Activated B cell treated with CpG ODN at 0.5 μM for 24 hours (primary cell): ENCODE measurements at places on chromosomes 16 and 17.

GRCh38 chr16:2092866-2093265 lies 42.8 kb downstream of the PKD1 start:
- no peak for DNase-seq

- no peak for DNase-seq
Measured at GRCh38 chr17:81258292-81258691, 19.2 kb downstream of the NDUFAF8 start.

- DNase-seq: no peak
Measured at GRCh38 chr17:2022647-2023240, 2.4 kb downstream of the RTN4RL1 start.

GRCh38 chr16:2296661-2297505 lies 29.0 kb upstream of the RNPS1 start:
- no peak for DNase-seq

DNA sequence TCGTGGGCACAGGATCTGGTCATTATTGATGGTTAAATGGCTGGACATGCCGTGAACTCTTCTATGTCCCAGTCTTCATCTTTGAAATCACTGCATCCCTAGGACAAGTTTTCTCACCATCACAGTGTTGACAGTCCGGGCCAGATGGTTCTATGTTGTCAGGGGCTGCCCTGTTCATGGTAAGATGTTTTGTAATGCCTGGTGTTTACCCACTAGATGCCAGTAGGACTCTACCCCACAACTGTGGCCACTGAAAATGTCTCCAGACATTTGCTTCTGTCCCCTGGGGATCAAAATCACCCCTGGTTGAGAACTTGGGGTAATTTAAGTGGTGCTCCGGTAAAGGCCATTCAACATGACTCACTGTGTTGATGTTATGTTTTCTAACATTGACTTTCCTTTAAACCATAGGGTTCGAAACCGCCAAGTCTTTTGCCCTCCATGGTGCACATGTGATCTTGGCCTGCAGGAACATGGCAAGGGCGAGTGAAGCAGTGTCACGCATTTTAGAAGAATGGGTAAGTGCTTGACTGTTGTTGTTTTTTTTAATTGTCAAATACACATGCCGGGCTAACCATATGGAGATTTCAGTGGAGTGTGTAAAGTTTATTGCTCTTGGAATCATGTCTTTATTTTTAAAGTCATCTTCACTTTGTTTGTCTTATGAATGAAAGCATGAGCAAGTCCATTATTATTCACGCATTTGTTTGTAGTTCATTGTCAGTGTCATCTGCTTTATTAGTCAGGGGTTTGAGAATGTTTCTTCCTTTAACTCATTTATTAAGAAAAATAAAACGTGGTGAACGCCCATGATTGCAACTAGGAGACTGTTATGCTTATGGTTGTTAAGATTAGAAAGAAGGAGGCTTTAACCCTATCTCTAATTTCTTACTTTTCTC lies 64.6 kb downstream of the WWOX start:
- no peak for DNase-seq

DNA sequence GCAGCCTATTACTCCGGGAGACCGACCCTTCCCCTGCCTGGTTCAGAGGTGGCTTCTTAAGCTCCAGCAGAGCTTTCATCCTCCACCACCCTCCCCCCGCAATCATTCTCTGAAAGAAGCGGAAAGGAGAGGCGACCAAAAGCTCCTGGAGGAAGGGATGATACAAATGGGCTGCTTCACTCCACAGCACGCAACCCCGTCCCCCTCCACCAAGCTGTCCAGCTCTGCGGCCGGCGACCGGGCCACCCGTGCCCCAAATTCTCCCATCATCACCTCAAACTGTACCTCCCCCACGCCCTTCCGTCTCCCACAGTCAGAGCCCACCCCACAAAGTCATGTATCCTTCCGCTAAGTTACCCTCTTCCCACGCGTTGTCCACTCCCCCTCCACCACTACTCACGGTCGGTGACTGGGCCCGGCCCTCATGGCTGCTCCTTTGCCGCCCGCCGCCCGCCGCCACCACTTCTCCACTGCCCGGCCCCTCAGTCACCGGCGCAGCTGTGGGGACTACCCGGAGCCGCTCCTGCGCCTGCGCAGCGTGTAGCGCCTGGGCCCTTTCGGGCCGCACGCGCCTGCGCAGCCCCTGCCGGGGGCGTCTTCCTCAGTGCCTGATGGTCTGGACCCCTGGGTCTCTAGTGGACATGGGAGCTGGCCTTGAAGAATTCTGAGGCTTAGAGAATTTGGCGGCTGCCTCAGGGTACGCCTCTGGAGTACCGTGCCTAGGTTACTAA lies at the start of gene FAM222B:
TSS of gene FAM222B (minus strand) at position 509 of the 731 bp plus-strand sequence. CDS start 76,123 bp downstream, outside the sequence.
- peak; percentile 84 for DNase-seq

DNA sequence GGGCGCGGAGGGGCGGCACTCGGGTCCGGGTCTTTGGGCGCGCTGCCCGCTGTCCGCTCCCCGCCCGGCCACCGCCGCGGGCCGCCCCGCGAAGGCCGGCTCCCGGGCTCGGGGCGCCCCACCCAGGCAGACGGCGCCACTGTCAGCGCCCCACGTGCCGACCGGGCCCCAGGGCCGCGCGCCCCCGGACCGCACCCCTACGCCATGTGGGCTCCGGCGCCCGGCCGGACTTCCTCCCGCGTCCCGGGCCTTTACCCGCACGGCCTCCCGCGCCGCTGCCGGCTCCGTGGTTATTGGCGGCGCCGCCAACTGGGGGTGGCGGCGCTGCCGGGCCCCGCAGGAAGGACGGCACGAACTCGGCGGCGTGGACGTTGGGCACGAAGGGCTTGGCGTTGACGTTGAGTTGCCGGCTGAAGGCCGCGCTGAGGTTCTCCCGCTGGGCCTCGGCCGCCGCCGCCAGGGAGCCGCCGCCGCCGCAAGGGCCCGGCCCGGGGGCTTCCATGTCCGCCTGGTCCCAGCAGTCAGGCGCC lies 577 bp downstream of the GSPT1 start:
- DNase-seq: no peak

- no peak for DNase-seq
Measured at GRCh38 chr17:72792771-72793170, 299.7 kb downstream of the SLC39A11 start.

DNA sequence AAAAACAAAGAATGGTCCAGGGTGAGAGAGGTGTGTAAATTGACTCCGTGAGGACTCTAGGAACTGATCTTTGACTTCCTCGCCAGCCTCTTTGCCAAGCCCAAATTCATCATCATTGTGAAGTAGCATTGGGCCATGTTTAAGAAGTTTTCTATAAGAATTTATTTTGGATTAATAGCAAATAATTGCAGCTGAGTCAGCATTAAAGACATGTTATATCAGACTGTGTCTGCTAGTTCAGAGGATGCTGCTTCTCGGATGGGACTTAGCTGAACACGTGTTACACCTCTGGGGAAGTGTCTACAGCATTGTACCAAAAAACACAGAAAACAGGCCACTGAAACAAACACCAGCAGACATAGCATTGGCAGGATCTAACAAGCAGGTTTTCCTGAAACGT lies 366.6 kb downstream of the CDH13 start:
- DNase-seq: no peak

- DNase-seq: no peak
Measured at GRCh38 chr17:6138761-6139446, 68.7 kb downstream of the WSCD1 start.

GRCh38 chr17:78684026-78684425 lies 98.0 kb downstream of the CYTH1 start:
- DNase-seq: no peak

DNA sequence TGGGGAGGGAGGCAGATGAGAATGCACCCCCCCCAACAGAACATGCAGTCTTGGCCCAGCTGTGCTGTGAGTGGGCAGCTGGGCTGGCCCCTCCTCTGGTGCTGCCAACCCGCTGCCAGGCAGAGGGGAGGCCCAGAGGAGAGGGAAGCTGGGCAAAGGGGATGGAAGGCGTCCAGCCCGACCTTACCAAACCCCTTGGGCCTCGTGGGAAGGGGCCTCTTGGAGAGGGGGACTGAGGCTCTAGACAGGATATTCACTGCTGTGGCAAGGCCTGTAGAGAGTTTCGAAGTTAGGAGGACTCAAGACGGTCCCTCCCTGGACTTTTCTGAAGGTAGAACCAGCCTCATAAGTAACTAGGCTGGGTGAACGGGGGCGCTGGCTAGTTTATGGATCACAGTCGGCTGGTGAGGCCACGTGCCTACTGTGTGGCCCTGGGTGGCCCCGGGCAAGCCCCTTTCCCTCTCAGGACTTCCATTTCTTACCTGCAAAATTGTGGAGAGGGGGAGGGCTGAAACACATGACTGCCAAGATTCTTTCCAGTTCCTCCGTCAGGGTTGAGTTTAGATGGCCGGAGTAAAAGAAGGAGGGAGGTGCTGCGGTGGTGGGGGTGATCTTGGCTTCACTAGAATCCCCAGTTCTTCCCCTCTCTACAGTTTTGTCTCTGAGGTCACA lies 857 bp upstream of the STAT5A start:
- DNase-seq: peak; percentile 41

DNA sequence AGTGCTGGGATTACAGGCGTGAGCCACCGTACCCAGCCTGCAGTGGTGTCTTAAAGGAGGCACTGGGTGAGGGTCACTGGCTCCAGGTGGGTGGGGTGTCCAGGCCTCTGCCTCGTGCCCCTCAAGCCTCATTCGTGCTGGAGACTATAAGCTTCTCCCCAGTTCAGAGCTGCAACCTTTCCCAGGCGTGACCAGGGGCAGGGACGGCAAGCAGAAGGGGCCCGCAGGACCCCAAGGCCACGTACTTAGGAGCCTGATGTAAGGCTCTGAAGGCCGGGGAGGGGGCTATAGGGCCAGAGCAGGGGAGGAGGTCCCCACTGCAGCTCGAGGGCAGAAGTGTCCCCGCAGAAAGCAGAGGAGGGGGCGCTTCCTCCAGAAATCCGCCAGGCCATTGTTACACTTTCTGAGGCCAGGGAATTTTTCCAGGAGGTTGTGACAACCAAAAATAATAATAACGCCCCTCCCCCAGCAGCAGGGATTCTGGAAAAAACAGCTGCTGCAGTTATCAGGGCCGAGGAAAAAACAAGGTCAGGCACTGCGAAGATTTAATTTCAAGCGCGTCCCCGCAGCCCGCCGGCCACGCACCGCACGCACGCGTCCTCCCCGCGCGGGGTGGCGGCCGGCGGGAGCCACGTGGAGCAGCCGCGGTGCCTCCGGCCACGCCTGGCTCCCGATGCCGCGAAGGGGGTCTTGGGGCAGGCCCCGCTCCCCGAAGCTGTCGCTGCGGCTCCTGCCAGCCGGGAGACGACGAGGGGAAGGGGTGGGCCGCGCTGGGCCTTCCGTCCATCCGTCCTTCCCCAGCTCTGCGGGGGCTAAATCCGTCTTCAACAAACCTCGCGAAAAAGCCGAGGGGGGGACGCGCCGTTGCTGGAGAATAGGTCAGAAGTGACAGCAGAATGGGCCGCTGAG lies 45.8 kb upstream of the SLC38A10 start:
- no peak for DNase-seq

- DNase-seq: no peak
Measured at GRCh38 chr17:78493450-78493849, 83.7 kb downstream of the DNAH17 start.
